ENCODE measurements at places on chromosomes 2 and 18. TPM values are rescaled to one million over a fixed set of nuclear protein-coding genes. Genes with fewer than 3 reads are reported as not detected.

DNA sequence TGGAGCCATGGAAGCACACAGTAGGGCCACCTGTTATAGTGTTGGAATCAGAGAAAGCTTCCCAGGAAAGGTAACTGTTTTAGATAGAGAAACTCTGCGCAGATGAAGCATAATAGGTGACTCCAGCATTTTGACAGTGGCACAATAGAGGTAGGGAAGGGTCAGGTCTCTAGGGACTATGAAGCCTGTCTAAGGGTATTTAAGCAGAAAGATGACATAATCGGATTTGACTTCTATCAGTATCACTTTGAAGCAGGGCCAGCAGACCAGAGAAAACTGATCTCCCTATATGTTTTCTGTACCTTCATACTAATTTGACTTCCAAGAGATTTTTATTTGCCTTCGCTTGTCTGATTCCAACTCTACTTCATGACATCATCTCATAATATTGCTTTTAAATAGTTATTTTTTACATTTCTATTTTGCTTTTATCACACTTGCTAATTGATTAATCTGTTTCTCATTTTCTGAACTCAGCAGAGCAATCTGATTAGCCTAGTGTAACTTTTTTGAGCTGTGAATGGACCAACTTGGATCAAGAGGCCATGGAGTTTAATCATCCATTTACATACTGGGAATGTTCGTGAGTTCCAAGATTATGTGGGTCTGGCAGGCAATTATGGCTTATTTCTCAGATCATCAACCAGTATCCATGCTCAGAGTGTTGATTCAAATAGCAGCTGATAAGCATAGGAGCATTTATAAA is 8.4 kb upstream of the HIBCH start:
- H3K4me1 ChIP-seq, result no peaks in the 10 kb centered on the region
- no peak for DNase-seq
- no peak overlapping the region for H3K27ac ChIP-seq
- peaks cover 22% of the 10 kb centered on the region for H3K27me3 ChIP-seq

DNA sequence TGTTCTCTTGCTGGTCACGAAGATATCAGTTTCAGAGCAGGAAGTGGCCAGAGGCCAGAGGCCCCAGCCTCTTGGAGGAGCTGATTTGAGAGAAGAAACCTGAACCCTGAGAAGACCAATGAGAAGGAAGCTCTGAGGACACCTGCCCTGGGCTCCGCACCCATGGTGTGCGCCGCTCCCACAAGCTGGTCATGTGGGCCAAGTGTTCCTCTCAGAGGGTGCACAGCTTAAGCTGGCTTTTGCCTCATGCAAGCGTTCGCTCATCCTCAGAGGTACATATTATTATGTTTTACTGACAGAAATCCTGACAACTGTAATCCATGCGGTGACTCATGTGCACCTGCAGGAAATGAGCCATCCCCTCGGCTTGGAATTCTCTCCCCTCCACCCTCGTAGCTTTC is 316.1 kb upstream of the MYT1L start:
- no peak overlapping the region for H3K4me3 ChIP-seq
- no peaks in the 10 kb centered on the region for H3K27me3 ChIP-seq
- H3K4me1 ChIP-seq, result peaks cover 9% of the 10 kb centered on the region
- DNase-seq, result no peak
- no peaks in the 10 kb centered on the region for H3K36me3 ChIP-seq
- no peak overlapping the region for H3K27ac ChIP-seq

STPG4 gene
- total RNA-seq, result not detected

- H3K4me1 ChIP-seq, result peaks cover 4% of the 10 kb centered on the region
- no peaks in the 10 kb centered on the region for H3K27me3 ChIP-seq
- DNase-seq, result no peak
Measured at GRCh38 chr18:75054611-75055010, 154.3 kb downstream of the PTGR3 start.

RIT2 gene
- total RNA-seq, result not detected

DNA sequence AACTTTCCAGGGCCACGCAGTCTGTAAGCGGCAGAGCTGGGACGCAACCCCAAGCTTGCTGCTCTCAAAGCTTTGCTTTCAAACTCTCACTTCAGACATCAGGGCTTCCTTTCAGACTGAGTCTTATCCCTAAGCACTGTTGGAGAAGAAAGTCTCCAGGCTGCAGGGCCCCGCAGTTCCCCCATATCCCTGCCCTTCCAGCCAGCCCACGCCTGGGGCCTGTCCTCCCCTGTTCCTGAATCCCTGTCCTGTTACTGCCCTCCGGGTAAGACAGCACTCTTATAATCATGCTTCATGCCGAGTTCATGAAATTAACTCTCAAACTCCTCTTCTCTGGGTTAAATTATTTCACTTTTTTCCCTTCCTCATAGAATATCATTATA is 37.9 kb downstream of the HPCAL1 start:
- no peak overlapping the region for H3K27ac ChIP-seq
- DNase-seq, result no peak
- peaks cover 2% of the 10 kb centered on the region for H3K36me3 ChIP-seq
- no peak overlapping the region for H3K4me3 ChIP-seq
- H3K27me3 ChIP-seq, result no peaks in the 10 kb centered on the region

- H3K27me3 ChIP-seq, result no peaks in the 10 kb centered on the region
- H3K4me3 ChIP-seq, result no peak overlapping the region
- no peaks in the 10 kb centered on the region for H3K4me1 ChIP-seq
- H3K36me3 ChIP-seq, result no peaks in the 10 kb centered on the region
Measured at GRCh38 chr2:124347209-124347608, 322.1 kb downstream of the CNTNAP5 start.

DNA sequence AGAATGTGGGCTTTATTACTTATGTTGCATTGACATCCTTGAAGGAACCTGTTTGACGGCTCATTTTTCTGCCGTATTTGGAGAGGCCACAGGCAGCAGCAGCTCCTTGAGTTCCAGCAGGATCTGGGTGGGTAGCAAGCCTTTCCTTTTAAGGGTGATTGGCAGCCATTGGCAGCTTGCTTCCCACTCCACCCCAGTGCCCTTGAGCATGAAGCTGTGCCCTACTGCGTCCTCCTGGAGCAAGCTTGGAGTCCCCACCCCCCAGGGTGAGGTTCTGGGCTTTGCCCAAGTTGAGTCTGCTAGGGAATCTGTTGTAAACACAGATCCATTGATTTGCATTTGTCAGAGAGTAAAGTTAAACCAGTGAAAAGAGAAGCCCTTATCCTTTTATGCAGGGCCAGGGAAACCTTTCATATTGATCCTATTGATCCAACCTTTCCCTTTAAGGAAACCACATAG is 9.2 kb downstream of the ONECUT2 start:
- H3K4me1 ChIP-seq, result peaks cover 8% of the 10 kb centered on the region
- no peak overlapping the region for H3K27ac ChIP-seq
- no peak overlapping the region for H3K4me3 ChIP-seq
- H3K36me3 ChIP-seq, result peaks cover 2% of the 10 kb centered on the region
- H3K27me3 ChIP-seq, result peaks cover 60% of the 10 kb centered on the region
- no peak for DNase-seq

ZNF516 gene
- total RNA-seq, result 5.0 TPM

PDCL3 gene
- total RNA-seq, result 40.4 TPM

GRCh38 chr18:3456686-3457069 is 6.7 kb downstream of the TGIF1 start:
- peaks cover 69% of the 10 kb centered on the region for H3K4me1 ChIP-seq
- H3K27me3 ChIP-seq, result no peaks in the 10 kb centered on the region
- H3K4me3 ChIP-seq, result no peak overlapping the region
- H3K36me3 ChIP-seq, result peaks cover 49% of the 10 kb centered on the region
- DNase-seq, result no peak

GRCh38 chr2:227829337-227829736 is 15.7 kb downstream of the CCL20 start:
- DNase-seq, result no peak
- H3K36me3 ChIP-seq, result no peaks in the 10 kb centered on the region
- H3K27me3 ChIP-seq, result peaks cover 2% of the 10 kb centered on the region
- no peak overlapping the region for H3K27ac ChIP-seq
- H3K4me1 ChIP-seq, result peaks cover 11% of the 10 kb centered on the region

GRCh38 chr18:36297417-36298125 is at the start of gene FHOD3:
Gene FHOD3 (plus strand): TSS chr18:36297713. CDS start chr18:36297836, 123 bp downstream.
- H3K27me3 ChIP-seq, result peaks cover 22% of the 10 kb centered on the region
- H3K36me3 ChIP-seq, result no peaks in the 10 kb centered on the region
- H3K4me3 ChIP-seq, result no peak within 1 kb of the TSS

DNA sequence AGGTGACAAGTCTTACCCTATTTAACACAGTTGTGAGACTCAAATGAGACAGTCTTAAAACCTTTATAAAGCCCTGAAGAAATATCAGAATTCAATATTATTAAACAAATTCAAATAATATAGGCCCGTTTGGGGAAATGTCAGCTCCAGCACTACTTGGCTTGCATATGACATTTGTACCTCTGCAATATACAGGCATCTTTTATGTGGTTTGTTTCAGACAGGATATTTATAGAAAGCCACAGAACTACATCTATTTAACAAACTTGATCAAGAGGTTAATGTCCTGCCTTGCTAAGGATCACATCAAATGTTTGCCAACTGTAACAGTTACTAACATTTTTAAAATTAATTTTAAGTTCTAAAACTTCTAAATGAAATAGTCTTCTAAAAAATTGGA is 3.2 kb upstream of the MREG start:
- DNase-seq, result no peak
- H3K4me1 ChIP-seq, result peaks cover 57% of the 10 kb centered on the region
- peak overlapping the region; percentile 91 for H3K27ac ChIP-seq
- peaks cover 17% of the 10 kb centered on the region for H3K36me3 ChIP-seq
- H3K27me3 ChIP-seq, result no peaks in the 10 kb centered on the region
- no peak overlapping the region for H3K4me3 ChIP-seq

DNA sequence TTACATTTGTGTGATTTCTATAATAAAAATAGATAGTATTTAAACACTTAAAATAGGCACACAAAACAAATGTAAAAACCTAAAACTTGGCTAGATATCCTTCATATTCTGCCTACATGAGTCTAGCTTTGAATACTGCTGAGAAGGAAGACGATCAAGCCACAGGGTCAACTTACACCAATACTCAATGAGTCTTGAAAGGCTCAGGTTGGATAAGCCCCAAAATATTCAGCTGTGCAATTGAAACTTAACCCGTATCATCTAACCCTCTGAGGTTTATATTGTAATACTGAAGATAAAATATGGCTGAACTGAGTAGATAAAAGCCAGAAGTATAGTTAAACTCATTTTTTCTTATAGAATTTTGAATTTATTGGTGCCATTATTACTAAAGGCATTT is 313.0 kb upstream of the NRXN1 start:
- no peak overlapping the region for H3K27ac ChIP-seq
- no peaks in the 10 kb centered on the region for H3K27me3 ChIP-seq
- no peaks in the 10 kb centered on the region for H3K36me3 ChIP-seq
- no peak for DNase-seq

CHRNG gene
- total RNA-seq, result not detected

GAL3ST2 gene
- 0.58 TPM for total RNA-seq

DNA sequence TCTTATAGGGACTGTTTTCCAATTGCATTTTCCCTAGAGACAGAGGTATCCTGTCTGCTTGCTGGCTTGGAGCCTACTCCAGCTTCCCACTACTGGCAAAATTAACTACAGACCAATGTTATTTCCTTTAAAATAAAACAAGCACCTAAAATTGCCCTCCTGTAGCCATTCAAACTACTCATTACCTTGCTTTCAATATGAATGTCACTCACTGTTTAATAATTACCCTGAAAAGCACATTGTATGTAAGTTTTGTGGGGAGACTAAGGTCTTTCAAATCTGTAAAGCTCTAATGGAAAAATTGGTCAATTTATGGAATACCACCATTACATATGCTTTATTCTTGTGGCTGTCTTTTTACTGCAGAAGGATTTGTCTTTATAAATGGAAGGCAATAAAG is 87.3 kb downstream of the DOCK10 start:
- no peak overlapping the region for H3K4me3 ChIP-seq
- H3K36me3 ChIP-seq, result peaks cover 38% of the 10 kb centered on the region
- H3K27me3 ChIP-seq, result no peaks in the 10 kb centered on the region
- no peak for DNase-seq
- no peak overlapping the region for H3K27ac ChIP-seq

DNA sequence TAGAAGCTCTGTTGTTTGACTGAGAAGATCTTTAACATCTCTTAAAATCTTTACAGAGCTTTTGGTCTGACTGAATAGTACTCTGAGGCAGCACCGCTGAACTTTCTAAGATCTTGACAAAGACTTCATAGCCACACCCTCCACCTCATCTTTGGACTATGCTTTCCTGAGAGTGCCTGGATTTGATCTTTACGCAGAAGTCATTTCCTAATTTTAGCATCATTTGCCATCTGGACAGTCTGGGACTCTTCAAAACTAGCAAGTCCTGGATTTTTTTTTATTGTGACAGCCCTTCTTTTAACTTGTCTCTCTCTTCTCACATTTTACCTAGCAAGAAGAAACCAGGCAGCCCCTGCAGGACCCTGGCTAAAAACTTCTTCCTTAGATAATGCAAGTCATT is 188.8 kb downstream of the CTIF start:
- no peaks in the 10 kb centered on the region for H3K36me3 ChIP-seq
- H3K4me1 ChIP-seq, result peaks cover 17% of the 10 kb centered on the region
- no peak overlapping the region for H3K27ac ChIP-seq
- H3K4me3 ChIP-seq, result no peak overlapping the region

DNA sequence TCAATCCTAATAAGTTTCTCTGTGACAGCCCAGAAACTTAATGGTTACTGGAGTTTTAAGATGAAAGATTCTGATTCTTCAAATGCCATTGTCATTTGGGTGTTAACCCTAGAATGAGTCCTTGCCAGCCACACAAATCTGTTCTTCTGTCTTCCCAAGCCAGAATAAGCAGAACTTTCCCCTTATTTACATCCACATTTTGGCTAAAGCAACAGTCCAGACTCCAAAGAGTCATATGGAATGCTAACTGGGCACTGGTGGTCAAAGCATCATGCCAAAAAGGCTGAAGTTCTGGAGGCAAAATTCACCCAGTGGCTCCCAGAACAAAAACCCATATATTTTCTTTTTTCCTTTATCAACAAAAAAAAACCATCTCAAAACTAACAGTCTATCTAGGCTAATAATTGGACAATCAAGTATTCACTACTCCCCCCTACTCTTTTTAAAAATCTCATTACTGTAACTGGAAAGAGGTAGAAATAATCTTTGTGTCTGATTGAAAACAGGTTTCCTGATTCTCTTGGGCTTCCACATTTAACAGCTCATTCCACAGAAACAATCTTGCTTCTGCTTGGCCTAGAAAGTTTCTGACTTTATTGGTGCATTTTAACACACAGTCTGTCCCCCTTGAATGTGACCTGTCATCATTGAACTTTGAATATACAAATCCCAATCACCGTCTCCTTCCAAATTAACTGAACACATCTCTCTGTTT is 89.6 kb upstream of the SETBP1 start:
- no peaks in the 10 kb centered on the region for H3K36me3 ChIP-seq
- no peak overlapping the region for H3K4me3 ChIP-seq
- H3K27ac ChIP-seq, result no peak overlapping the region
- DNase-seq, result no peak
- peaks cover 18% of the 10 kb centered on the region for H3K27me3 ChIP-seq

DNA sequence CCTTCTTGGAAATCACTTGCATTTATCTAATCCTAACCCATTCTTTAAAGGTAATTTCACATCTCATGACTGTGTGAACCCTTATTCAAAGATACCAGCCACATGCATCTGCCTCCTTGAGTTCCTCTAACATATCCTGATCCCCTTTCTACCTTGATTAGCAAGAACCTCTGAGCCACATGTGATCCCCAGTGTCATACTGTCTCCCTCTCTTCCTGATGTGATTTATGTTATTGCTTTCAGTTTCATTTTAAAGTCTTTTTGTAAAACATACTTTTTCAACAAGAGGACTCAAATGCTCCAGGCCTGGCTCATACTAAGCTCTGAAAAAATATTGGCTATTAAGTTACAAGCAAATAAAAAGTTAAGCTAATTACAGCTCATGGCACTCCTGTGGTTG is 470.1 kb downstream of the DLGAP1 start:
- no peak for DNase-seq
- H3K27ac ChIP-seq, result no peak overlapping the region
- no peaks in the 10 kb centered on the region for H3K27me3 ChIP-seq
- H3K4me1 ChIP-seq, result peaks cover 10% of the 10 kb centered on the region
- no peaks in the 10 kb centered on the region for H3K36me3 ChIP-seq
- H3K4me3 ChIP-seq, result no peak overlapping the region

Measured in activated CD4-positive, alpha-beta memory T cell treated with anti-CD3 and anti-CD28 coated beads, Interleukin-2, amount 10 ng/mL, durations not matched to agents 7 days and 5 days (primary cell).